ENCODE measurements at places on chromosomes 5 and 9.

DNA sequence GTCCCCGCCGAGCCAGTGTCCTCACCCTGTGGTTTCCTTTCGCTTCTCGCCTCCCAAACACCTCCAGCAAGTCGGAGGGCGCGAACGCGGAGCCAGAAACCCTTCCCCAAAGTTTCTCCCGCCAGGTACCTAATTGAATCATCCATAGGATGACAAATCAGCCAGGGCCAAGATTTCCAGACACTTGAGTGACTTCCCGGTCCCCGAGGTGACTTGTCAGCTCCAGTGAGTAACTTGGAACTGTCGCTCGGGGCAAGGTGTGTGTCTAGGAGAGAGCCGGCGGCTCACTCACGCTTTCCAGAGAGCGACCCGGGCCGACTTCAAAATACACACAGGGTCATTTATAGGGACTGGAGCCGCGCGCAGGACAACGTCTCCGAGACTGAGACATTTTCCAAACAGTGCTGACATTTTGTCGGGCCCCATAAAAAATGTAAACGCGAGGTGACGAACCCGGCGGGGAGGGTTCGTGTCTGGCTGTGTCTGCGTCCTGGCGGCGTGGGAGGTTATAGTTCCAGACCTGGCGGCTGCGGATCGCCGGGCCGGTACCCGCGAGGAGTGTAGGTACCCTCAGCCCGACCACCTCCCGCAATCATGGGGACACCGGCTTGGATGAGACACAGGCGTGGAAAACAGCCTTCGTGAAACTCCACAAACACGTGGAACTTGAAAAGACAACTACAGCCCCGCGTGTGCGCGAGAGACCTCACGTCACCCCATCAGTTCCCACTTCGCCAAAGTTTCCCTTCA is 1.4 kb downstream of the GLIS3 start:
- DNase-seq: no peak

- no peak for DNase-seq
Measured at GRCh38 chr5:952597-953271, 55.9 kb upstream of the NKD2 start.

GRCh38 chr5:98880151-98880550 is 48.7 kb downstream of the CHD1 start:
- DNase-seq: no peak

DNA sequence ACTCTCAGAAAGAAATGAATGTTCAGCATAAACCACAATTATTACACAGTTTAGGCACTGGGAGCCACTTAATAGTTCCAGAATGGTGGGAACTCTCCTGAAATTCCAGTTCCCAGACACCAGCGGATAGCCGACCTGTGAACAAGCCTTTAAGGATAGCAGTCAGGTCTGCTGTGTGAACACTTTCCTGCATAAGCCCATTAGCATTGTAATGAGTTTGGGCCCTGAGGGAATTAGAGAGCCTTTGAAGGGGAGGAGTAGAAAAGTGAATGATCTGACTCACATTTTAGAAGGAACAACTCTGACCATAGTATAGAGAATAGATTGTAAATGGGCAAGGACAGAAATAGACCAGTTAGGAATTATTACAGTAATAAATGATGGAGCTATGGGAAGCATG is 189.1 kb downstream of the ADGRV1 start:
- DNase-seq: no peak

GRCh38 chr5:104533498-104533897 is 970.9 kb upstream of the NUDT12 start:
- no peak for DNase-seq

DNA sequence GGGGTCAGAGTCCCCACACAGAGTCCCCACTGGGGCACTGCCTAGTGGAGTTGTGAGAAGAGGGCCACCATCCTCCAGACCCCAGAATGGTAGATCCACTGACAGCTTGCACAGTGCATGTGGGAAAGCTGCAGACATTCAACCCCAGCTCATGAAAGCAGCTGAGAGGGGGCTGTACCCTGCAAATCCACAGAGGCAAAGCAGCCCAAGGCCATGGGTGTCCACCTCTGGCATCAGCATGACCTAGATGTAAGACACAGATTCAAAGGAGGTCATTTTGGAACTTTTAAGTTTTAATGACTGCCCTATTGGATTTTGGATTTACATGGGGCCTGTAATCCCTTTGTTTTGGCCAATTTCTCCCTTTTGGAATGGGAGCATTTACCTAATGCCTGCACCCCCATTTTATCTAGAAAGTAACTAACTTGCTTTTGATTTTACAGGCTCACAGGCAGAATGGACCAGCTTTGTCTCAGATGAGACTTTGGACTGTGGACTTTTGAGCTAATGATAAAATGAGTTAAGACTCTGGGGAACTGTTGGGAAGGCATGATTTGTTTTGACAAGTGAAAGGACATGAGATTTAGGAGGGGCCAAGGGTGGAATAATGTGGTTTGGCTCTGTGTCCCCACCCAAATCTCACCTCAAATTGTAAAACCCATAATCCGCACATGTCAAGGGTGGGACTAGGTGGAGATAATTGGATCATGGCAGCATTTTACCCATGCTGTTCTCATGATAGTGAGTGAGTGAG is 56.3 kb upstream of the ITGA1 start:
- no peak for DNase-seq

GRCh38 chr9:1510712-1511111 is 460.6 kb downstream of the DMRT2 start:
- DNase-seq: no peak

DNA sequence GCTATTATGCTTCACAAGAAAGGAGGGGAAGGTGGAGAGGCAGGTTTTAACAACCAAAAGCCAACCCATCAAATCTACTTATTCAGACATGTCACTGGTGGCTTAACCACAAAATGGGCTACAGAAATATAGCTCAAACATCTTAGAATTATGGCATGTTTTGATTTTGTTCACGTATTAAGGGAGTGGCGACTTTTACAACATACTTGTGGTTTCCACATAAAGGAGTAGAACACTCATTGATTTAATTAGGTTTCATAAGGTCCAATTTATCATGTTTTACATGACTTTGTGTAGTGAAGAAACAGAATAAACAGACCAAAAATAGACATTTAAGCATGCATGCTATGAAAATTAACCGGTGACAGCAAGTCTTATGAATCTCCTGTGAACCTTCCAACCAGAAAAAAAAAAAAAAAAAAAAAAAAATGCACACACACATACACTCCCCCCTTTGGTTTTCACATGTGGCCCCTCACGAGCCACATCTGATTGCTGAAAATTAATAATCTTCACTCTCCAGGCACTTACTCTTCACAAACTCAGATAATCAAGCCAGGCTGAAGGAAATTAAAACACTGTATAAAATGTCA is 5.4 kb downstream of the ZNF608 start:
- DNase-seq: no peak

- no peak for DNase-seq
Measured at GRCh38 chr5:88860501-88860900, 22.5 kb downstream of the MEF2C start.

GRCh38 chr5:139848508-139849100 is 53.0 kb downstream of the PSD2 start:
- no peak for DNase-seq
